GM10248 (cell line): ENCODE measurements at places on chromosomes 16 and 17.

GRCh38 chr17:78652913-78653312 lies 75.7 kb upstream of the DNAH17 start:
- no peak for DNase-seq

DNA sequence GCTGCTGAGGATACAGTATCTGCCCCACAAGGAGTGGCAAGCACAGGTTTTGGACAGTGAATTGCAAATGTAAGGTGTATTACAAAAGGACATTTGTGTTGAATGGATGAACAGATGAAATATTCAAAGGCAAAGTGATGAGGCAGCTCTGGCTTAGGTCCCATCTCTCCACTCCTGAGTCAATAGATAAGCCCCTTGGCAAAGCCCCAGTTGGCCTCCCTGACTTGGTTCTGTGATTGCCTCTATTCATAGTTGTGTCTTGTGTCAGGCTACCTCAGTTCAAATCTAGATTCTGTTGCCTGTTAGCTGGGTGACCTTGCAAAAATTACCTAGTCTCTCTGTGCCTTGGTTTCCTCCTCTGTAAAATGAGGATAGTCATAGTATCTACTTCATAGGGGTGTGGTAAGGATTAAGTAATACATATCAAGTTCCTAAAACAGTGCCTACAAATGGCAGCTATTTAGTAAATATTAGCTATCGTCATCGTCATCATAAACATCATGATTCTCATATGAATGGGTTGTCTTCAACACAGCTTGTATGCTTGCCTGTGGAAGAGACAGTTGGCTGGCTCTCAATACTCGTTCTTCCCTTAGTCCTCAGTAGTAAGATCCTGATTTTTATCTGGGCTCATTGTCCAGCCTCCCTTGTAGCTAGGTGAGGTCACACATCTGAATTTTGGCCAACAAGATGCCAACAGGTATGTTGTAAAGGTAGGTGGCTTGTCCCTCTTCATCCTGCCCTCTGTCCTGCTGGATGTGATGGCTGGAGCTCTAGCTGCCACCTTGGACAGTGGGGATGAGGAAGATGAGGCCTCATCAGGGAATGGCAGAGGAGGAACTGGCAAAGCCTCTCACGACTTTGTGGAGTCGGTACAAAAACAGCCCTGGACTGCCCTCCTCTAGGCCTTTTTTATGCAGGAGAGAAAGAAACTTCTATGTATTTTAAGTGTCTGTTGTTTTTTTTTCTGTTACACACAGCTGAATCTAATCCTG lies 2.1 kb upstream of the MFAP4 start:
- no peak for DNase-seq

GRCh38 chr17:2391597-2392251 lies 9.1 kb downstream of the MNT start:
- no peak for DNase-seq

- no peak for DNase-seq
These were observed 89.4 kb downstream of the C16orf78 start for GRCh38 chr16:49462989-49463371.

GRCh38 chr17:42895185-42895555 lies 5.4 kb upstream of the G6PC1 start:
- DNase-seq: no peak

DNA sequence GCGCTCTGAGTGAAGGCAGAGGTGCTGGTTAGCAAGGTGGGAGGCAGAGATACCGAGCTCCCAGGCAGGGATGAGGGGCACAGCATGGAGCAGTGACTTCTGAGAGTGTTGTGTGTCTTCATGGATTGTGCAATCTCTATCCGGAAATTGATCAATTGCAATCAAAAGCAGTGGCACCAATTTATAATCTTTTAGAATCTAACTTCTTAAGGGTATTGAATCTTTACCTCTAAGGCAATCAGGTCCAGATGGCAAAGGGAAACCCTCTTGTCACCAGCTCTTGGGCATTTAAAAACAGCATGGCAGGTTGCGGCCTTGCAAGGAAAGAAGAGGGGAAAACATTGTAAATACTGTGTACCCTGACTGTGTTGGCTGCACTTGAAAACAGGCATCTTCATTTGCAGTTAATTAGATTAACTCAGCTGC lies 58.0 kb upstream of the MRTFB start:
- DNase-seq: no peak

GRCh38 chr17:52106638-52107261 lies 51.8 kb downstream of the CA10 start:
- DNase-seq: peak; percentile 42

GRCh38 chr16:85424260-85425073 lies 188.7 kb upstream of the GSE1 start:
- no peak for DNase-seq

DNA sequence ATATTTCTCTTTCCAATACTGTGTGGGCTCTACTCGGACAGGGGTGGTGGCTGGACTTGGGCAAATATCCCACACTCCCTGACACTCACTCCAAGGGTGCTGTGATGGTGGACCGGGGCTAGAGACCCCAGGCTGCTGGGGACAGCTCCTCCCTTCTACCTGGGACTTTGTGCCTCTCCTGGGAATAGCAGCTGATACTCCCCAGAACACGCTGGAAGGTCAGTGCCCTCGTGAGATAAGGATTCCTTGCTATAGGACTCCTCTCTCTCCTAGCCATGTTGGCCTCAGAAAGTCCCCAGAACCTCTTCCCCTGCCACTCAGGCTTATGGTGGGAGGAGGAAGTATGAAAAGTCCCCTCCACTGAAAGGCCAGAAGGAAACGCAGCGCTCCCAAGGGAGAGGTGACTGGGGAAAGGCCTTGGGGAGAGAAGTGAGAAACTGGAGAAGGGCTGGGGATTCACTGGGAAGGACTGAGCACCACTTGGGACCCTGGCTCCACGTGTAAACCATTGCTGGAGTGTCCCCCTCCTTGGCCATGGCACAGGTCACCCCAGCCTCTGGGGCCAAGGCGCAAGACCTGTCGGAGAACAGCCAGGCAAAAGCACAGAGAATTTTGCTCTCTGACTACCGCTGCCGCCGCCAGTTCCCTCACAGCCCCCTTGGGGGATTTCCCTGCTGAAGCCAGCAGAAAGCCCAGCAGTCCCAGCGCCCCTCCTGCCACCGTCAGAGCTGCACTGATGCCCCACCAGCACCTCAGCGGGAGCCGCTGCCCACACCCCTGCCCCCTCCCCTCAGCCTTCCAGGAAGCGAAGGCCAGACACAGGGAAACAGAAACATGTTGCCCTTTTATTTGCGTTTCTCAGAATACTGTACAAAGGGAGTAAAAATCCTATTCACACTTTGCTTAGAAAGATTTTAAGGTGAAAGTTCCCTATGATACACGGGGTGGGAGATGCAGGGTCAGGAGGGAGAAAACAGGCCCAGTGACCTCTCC lies 2.1 kb upstream of the GSDMB start:
- DNase-seq: peak; percentile 74

DNA sequence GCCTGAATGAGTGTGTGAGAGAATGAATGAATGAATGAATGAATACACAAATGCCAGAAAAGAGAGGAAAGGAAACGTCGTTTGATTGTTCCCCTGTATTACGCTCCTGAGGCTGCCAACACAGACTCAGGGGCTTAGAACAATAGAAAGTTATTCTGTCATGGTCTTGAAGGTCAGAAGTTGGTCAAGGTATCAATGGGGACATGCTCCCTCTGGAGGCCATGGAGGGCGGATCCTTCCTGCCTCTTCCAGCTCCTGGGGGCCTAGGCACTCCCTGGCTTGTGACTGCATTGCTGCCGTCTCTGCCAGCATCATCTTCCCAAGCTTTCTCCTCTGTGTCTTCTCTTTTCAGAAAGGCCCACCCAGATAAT lies 1.5 kb upstream of the SLC38A8 start:
- no peak for DNase-seq

DNA sequence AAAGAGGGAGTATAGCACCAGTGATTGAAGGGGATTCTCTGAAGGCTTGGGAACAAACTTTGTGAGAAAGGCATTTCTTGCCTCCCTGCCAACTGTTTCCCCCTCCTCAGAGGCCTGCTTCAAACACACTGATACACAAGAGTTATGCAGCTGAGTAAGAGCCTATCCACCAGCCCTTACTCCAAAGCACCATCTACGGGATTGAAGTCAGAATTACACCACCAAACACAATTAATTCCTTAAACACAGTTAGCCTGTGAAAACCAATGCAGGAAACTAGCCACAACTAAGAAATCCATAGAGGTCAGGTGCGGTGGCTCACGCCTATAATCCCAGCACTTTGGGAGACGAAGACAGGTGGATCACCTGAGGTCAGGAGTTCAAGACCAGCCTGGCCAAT lies 138.3 kb downstream of the SHCBP1 start:
- DNase-seq: no peak

DNA sequence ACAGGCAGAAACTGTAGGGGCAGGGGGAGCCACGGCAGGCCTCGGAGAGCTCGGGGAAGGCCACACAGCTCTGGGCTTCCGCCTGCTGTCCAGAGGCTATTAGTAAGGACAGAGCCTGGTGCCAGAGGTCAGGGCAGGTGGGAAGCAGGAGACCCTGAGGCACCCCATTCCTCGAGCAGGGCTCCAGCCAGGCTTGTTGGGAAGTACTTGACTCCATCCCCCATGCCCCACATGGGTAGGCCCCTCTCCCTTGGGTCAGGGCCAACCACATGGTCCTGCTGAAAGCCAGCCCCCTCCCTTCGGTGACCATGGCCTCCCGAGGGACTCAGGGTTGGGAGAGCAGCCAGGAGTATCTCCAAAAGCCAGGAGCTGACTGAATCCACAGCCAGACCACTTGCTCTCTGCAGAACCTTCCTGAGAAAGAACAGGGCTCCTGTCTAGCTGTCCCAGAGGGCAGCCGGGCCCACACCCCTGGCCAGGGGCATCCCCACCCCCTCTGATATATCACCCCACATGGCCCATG lies 17.4 kb upstream of the MPRIP start:
- no peak for DNase-seq

- no peak for DNase-seq
These were observed 41.4 kb upstream of the KDM6B start for GRCh38 chr17:7792611-7793010.

GRCh38 chr17:4505187-4505586 lies 6.5 kb downstream of the SPNS2 start:
- DNase-seq: no peak

DNA sequence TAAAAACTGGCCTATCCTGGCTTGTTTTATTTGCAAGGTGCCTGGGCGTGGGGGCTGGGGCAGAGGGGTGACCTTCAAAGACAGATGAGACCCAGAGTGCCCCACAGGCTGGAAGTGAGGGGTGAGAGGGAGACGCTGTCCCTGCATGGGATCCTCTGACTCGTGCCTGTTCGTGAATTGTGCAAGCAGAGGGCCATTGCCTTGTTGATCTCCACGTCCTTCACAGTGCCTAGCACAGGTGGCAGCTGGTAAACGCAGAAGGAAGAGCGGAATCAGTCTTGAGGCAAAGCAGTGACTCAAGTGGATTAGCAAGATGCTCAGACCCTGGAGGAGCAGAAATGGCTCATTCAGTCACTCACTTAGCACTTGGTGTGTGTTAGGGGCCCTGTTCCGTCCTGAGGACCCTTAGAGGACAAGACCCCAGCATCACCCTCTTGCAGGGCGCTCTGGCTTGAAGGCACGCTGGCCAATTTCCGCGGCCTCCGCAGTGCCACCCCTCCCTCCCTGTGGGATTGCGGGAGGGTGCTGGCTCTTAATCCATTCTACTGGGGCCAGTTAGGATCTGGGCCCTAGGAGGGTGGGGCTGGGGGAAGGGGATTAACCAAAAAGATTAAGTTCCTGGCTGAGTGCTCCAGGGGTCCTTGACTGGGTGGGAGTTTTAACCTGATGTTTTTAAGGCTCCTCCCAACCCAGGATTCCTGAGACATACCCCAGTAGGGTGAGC lies 151.2 kb downstream of the CCDC182 start:
- no peak for DNase-seq
